ENCODE measurements at places on chromosomes 5 and 9.

DNA sequence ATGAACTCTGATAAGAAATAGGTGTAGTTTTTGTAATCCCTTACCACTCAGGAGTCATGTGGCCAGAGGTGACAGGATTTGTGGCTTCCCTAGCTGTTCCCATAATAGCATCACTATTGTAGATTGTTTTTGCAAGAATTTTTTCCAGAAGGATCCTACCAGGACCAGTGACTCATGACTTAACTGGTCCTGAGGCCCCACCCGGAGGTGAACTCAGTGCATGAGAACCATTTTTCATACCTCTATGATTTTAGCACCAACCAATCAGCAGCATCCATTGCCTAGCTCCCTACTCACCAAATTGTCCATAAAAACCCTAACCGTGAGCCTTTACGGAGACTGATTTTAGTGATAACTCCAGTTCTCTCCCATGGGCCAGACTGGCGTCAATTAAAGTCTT, 484.8 kb downstream of the PSAT1 start:
- no peak for DNase-seq

- DNase-seq = no peak
These were observed 825.9 kb upstream of the GRAMD2B start for GRCh38 chr5:125597338-125597737.

- no peak for DNase-seq
These were observed 294.6 kb downstream of the ZNF608 start for GRCh38 chr5:124451721-124452383.

DNA sequence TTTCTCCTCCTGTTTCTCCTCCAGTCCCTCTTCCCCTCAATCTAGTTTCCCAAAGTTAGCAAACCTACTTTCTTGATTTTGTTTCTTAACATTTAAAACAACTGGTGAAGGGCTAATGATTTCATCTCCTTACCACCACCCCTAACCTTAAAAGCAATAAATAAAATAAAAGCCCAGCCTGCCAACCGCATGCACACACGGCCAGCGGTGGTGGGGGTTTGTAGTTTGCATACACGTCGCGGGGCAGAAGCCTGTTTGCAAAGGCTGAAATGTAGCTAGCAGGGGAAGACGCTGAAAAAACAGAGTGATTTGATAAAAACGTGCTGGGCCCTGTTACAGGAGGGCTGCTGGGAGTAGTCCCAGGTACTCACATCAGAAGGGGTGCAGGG, 1.9 kb upstream of the DMRT2 start:
- no peak for DNase-seq

GRCh38 chr5:107874795-107875194, 204.1 kb upstream of the EFNA5 start:
- no peak for DNase-seq

GRCh38 chr5:1789834-1790471, 9.7 kb downstream of the MRPL36 start:
- no peak for DNase-seq

DNA sequence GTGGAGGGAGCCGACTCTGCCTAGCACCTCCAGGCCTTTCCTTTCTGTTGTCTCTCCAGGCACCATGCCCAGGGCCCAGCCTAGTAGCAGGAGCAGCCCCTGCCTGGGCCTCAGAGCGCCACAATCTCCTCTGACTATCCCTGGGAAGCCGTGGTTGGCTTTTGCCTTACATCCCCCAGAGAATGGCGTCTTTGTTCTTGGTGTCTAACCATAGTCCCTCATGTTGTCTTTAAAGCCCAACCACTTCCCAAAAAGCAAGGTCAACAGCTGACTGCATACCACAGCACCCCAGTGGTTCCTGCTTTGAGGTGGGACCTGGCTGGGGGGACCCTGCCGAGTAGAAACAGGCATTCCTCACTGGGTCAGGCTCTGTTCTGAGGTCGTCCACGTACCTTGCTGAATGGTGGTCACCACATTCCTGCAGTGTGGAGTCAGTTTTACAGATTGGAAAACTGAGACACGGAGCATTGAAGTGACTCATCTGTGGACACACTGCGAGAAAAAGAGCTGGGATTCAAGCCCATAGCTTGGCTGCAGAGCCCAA, 13.7 kb upstream of the CERCAM start:
- no peak for DNase-seq

- DNase-seq = peak; percentile 81
These were observed 7.6 kb downstream of the TTC39B start for GRCh38 chr9:15299374-15299939.

DNA sequence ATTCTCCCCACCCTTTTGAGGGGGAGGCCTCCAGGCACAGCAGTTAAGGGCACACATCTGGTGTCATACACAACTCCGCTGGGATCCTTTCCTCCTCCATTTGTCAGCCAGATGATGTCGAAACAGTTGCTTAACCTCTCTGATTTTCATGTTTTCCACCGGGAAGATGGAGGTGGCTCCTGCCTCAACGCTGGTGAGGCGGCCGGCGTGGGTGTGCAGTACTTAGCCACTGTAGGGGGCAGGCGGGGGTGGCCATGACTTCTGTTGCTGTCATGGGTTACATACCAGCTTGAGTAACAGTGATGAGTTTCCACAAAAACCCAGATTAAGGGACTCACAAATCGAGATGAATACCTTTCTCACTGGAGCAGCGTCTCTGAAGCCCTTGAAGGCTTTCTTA, 63.1 kb upstream of the EPB41L4B start:
- no peak for DNase-seq

DNA sequence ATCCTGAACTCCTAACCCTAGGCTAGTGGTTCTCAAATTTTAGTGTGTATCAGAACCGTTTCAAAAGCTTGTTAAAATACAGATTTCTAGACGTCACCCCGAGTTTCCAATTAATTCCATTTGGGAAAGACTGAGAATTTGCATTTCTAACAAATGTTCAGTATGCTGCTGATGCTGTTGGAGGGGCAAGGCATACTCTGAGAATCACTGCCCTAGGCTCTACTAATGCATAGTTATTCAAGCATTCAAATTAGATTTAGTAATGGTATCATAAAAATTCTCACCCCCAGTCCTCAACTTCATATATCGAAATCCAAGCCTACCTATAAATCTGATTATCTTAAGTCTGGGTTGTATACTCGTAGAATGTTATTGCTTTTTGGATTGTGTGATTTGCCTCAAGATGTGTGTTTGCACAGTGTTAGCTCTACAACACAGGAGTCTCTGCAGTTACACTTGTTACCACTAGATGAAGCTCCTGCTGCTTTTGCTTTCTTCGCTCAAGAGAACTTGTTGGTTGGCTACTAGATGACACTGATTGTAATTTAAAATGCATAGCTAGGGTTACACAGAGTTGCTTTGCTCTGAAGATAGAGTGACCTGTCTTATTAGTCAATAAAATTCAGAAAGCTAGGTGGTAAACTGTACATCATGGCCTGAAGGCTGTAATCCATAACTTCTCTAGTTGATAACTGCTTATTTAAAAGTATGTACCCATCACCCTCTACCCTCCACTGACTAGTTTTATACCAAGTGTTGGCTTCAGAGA, 7.5 kb upstream of the ERAP2 start:
- peak; percentile 57 for DNase-seq

- no peak for DNase-seq
These were observed 47.7 kb downstream of the ATG10 start for GRCh38 chr5:82019342-82020138.

- DNase-seq = no peak
These were observed 4.9 kb downstream of the EDF1 start for GRCh38 chr9:136860933-136861873.

GRCh38 chr5:119537704-119538103, 85.4 kb downstream of the HSD17B4 start:
- no peak for DNase-seq

DNA sequence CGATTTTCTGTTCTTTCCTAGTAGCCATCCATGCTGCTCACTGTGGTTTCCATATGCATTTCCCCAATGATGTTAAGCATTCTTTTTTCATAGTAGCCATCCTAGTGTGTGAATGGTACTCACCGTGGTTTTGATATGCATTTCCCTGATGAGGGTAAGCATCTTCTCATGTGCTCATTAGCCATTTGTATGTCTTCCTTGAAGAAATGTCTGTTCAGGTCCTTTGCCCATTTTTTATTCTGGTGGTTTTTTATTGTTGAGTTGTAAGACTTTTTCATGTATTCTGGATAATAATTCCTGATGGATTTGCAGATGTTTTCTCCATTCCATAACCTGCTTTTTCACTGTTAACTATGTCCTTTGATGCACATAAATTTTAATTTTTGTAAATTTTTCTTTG, 108.0 kb downstream of the EHMT1 start:
- DNase-seq = no peak

- DNase-seq = no peak
These were observed 60.6 kb downstream of the PGM5 start for GRCh38 chr9:68416936-68417564.

GRCh38 chr5:124627815-124628595, 118.4 kb downstream of the ZNF608 start:
- DNase-seq = no peak

GRCh38 chr5:4418084-4418483, 722.0 kb upstream of the ADAMTS16 start:
- no peak for DNase-seq

DNA sequence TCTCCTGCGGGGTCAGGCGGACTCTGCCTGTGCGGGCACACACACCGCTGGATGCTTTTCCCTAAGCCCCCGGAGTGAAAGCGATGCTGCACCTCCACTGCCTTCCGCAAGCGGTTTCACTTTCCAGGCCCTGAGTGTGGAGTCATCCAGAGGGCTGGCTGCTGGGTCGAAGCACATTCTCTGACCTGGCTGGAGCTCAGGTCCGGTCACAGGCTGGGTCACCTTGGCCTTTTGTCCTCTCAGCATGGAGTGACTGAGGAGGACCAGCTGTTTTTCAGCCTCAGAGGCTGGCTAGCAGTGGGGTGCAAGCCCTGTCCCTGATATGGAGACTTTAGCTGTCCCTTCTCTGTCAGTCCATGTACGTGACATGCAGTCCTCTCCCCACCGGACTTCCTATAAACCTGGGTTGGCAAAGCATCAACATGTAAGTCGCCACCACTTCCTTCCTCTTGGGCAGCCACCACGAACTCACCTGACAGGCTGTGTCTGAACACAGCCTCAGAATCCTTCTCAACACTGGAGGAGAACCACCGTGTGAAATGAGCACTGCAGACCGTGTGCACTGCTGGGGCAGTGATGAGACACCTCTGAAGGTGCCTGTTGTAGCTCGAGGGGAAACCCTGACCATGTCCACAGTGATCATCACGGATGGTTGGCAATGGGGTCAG, 51.3 kb downstream of the GADD45G start:
- no peak for DNase-seq

GRCh38 chr5:116273448-116274242, 188.8 kb downstream of the COMMD10 start:
- no peak for DNase-seq

DNA sequence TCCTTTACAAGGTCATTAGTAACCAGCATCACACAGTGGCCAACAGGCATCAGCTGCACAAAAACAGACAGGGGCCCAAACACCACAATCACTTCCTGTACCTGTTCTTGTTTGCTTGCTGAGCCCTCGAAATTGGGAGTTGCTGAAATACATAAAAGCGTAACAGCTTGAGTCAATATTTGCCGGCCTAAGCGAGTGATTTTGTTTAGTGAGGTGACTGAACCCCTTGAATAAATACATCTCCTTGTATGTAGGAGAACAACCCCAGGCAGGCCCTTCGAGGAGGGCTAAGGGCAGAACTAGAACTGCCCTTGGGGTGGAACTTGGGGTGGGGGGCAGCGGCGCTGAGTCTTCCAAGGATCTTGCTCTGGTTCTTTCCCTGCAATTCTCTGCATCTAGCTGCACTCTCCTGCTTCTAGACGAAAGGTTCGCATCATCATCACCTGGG, 502.5 kb downstream of the RASEF start:
- DNase-seq = no peak

DNA sequence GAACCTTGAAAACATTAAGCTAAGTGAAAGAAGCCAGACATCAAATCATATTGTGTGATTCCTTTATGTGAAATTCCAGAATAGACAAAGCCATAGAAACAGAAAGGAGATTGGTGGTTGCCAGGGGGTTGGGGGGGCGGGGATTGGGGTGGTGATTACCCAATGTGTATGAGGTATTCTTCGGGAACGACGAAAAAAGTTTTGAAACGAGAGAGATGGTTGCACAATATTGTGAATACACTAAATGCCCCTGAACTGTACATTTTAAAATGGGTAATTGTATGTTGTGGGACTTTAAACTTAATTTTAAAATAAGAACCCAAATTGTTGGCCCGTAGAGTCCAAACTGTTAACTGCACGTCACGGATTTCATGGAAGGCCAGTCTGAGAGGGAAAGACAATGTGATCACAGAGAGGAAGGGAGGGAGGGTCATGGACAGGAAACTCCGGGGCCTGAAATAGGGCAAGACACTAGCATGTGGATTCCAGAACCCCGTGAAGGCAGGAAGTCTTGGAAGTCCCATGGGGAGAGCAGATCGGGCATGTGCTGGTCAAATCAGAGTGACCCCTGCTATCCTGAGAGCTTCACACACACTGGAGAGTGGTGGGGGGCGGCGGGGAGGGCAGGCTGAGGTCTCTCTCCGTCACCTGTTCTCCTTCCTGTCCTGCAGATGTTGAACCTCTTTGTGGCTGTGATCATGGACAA, 218.4 kb downstream of the CACNA1B start:
- no peak for DNase-seq

- DNase-seq = no peak
These were observed 119.5 kb downstream of the NR3C1 start for GRCh38 chr5:143284002-143284401.

DNA sequence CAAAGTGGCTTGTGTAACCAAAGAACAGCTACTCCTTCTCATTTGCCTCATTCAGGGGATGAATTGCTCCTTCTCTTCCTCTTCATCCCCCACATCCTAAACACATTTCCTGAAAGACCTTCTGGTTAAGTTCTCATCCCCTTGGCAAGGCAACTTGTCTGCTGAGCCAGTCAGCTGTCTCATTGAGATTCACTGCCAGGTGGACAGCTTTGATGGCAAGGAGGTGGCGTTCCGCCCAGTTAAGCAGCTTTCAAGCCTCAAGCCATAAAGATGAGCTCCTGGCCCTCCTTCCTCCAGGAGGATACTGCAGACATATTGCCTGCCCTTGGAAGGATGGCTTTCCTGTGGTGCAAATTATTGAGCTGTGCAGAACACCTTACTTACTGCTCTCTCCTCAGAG, 448.6 kb upstream of the MPDZ start:
- DNase-seq = no peak

- no peak for DNase-seq
These were observed 183.5 kb upstream of the GDNF start for GRCh38 chr5:38023371-38023770.

- no peak for DNase-seq
These were observed 27.9 kb upstream of the LPCAT1 start for GRCh38 chr5:1551426-1552301.

DNA sequence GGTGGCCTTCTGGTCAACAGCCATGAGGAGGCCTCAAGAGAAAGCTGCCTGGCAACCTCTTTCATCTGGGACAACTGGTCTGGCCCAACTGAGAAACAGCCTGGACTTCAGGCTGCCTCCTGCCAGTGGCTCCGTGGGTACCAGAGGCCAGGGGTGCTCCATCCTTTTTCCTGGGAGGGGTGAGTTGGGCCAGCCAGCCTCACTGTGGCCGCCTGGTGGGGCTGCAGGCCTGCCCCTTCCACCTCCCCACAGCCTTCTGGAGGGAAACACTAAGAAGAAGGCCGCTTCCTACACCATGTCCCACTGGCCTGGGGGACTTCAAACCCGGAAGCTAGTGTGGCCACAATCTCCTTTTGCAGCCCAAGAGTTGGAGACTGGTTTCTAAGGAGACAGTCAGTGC, 13.8 kb upstream of the NKD2 start:
- no peak for DNase-seq

- DNase-seq = no peak
These were observed 9.1 kb downstream of the BRD3 start for GRCh38 chr9:134058716-134059115.

Data from naive thymus-derived CD4-positive, alpha-beta T cell (primary cell).